ENCODE measurements at places on chromosomes 7 and 10. TPM values are rescaled to one million over a fixed set of nuclear protein-coding genes. Genes with fewer than 3 reads are reported as not detected.

The AIFM2 gene
- total RNA-seq, result 3.2 TPM

The PNLIPRP2 gene
- not detected for total RNA-seq

The ARF5 gene
- 256 TPM for total RNA-seq

The ST8SIA6 gene
- total RNA-seq, result not detected

The C10orf95 gene
- not detected for total RNA-seq

The COL13A1 gene
- 5.7 TPM for total RNA-seq

The UBE2D1 gene
- 24.3 TPM for total RNA-seq

The TWIST1 gene
- 24.0 TPM for total RNA-seq

The SCART1 gene
- total RNA-seq, result 0.20 TPM

The INA gene
- total RNA-seq, result not detected

DNA sequence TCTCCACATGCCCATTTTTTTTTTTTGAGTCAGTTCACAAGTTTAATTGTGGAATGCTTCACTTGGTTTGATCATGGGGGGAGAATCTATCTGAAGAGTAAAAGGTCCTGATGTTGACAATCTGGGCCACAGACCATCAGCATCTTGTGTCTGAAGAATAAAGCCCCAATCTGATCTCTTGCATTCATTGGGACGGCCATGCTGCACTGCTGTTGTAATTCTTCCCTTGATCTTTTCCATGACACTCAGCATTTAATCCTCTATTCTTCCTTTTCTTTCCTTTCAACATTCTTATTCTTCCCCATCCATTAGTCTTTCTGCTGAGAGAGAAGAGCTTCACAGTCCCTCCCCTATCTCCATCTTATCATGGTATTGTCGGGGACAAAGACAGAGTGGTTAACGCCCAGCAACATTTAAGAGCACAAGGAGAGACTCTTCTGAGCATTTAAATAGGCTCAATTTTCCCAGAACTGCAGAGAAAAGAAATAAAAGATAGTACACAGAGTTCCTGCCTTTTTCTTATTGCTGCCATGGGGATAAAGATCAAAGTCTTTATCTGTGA lies 1157.3 kb downstream of the SORCS3 start:
- no peak for DNase-seq

DNA sequence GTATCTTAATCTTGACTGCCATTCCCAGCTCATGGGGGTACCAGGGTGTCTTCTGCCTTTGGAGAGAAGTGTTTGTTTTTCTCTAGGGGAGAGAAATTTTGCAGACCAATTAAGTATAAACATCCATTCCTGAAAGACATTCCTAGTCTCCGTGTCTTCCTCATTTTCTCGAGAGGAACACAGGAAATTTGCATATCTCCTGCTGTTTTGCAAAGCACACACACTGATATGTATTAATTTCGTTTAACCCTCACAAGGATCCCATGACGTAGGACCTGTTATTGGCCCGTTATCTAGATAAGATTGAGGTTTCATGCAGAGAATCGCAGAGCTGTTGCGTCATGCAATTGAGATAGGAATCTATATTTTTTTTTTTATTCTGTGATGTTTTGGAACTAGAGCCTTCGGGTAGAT lies 944 bp downstream of the RHBDD2 start:
- peak; percentile 40 for DNase-seq

DNA sequence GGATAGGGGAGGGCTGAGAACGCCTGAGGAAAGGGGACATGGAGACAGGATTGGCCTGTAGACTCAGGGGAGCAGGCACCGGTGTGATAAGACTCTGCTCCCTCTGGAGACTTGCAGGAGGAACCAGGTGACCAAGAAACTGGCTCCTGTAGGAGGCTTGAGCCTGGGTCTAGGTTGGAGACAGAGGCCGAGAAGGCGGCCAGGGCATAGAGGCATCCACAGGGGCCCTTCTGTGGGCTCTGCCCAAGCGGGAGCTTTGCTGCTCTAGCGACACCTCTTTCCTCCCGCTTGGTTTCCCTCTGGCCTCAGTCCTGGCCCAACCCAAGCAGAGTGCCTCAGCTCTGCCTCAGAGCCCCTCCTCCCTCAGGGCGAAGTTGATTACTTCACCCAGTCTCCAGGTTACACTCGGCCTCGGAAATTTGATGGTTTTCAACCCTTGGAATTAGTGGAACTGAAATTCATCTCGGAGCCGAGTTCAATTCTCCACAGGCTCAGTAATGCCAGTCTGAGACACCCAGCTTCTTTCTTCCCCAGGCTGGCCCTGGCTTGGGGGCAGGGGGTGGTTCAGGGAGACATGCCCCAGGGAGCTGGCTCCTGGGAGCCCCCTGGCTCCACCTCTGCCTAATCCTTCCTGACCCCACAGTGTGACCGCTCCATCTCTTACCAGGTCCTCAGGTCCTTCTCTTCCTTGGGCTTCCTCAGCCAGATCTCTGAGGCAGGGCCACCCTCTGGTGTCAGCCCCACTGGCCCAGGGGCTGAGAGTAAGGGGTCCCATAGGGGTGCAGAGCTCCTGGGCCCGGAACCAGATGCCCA lies 60.4 kb downstream of the PAX2 start:
- DNase-seq, result no peak

- no peak for DNase-seq
Measured at GRCh38 chr7:128194533-128195282, 46.4 kb upstream of the LEP start.

- DNase-seq, result no peak
Measured at GRCh38 chr7:72265071-72265904, 146.8 kb downstream of the CALN1 start.

DNA sequence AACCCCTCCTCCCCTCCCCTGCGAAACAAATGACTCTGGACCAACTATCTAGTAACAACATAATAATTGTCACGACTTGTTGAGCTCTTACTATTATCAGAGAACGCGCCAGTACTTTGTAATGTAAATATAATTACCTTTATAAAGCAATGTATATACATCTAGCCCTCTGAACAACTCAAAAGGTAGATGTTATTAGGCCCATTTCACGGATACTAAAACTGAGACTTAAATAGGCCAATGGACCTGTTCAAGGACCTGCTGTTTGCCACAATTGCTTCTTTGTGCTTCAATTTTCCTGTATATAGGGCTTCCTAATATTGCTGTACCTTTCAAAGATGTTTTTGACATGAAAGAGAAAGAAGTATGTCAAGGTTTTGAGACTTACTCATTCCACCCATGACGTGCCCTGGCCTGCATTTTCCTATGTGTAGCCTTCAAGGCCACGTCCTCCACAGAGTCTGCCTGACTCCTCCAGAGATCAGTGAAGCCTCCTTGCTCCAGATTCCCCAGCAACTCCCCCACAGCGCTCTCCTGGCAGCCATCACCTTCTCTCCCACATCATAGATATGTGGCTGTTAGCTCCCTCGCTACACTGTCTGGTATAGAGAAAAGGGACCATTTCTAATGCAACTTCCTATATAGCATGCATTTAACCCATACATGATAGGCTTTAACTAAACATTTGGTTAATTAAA lies 156.6 kb downstream of the SKIDA1 start:
- no peak for DNase-seq

- peak; percentile 78 for DNase-seq
Measured at GRCh38 chr10:72846238-72846637, 47.3 kb upstream of the OIT3 start.

GRCh38 chr7:22120391-22121053 lies 174.8 kb upstream of the CDCA7L start:
- no peak for DNase-seq

DNA sequence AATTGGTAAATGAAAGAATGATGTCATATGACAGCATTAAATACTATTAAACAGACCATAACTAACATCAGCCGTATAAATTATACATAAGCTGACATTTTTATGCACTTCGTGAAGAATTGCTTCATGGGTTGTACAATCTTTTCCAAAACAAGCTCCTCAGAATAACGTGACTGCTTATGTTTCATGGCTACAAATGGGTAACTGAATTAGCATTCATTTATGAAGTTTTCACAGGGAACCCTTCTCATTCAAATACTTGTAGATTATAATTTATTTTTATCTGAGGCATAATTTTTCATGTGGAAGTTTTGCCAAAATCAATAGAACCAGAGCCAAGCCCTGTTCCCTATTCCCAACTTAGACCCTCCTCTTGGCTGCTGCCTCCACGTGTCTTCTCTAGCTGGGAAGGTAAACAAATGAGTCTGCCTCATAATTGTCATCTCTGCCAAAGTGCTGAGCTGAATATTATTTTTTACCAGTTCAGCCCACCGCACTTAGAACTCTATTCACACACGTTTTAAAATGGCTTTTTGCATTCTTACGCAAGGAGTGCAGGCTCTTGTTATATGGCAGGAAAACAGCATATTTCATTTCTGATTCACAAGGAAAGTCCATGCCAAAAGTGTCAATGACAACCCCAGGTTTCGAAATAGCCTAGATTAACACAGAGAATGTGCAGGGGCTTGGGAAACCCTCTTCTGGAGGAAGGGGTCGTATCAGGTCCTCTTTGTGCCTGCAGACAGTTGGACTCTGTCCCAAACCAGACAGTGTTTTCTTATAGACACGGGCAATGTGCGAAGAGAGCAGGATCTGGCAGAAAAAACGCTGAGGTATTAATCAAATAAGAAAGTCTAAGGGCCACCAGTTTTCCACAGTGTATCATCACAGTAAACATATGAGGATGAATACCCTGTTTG lies 370.7 kb upstream of the MGMT start:
- peak; percentile 12 for DNase-seq

GRCh38 chr10:53490553-53490952 lies 718.0 kb upstream of the MBL2 start:
- no peak for DNase-seq

- DNase-seq, result no peak
Measured at GRCh38 chr7:22833957-22834356, 11.3 kb upstream of the TOMM7 start.

GRCh38 chr7:45969940-45970339 lies 48.9 kb upstream of the IGFBP3 start:
- no peak for DNase-seq

- no peak for DNase-seq
Measured at GRCh38 chr10:52129410-52130178, 184.5 kb upstream of the DKK1 start.

GRCh38 chr7:100342765-100343164 lies 15.2 kb upstream of the PILRB start:
- DNase-seq, result no peak

- DNase-seq, result peak; percentile 94
Measured at GRCh38 chr7:92751902-92752901, 84.2 kb downstream of the CDK6 start.

DNA sequence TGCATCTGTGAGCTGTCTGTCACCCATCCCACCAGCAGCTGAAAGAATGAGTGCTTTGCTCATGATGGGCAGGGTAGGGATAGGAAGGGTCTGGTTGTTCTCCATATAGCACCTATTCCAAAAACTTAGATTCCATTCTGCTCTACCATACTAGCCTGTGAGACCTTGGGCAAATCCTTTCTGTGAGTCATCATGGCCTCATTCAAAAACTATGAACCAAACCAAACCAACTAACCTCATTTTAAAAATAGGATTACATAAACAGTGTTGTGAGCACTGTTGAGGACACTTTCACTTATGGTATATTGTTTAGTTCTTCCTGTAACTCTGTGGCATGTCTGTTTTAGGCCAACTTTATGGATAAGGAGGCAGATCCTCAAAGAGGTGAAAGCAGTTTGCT lies 30.9 kb upstream of the STEAP4 start:
- peak; percentile 56 for DNase-seq

DNA sequence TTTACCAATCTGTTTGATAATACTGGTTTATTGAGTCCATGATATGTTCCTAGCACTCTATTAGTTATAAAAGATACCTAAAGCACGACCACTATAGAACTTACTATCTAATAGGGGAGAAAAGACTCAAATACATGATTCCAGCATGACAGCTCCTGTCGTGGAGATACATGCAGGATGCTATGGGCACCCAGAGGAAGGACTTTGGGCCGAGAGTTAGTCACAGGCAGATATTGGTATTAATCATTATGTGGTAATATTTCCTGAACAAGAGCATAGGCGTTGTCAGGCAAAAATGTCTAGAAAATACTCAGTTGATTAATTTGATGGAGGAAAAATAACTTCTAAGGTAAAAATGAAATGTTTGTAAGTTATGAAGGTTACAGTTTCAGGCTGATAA lies 31.8 kb downstream of the CNNM2 start:
- DNase-seq, result no peak

- DNase-seq, result peak; percentile 9
Measured at GRCh38 chr10:21519397-21519933, 6.0 kb downstream of the SKIDA1 start.

- DNase-seq, result no peak
Measured at GRCh38 chr7:55344840-55345239, 20.3 kb upstream of the LANCL2 start.

DNA sequence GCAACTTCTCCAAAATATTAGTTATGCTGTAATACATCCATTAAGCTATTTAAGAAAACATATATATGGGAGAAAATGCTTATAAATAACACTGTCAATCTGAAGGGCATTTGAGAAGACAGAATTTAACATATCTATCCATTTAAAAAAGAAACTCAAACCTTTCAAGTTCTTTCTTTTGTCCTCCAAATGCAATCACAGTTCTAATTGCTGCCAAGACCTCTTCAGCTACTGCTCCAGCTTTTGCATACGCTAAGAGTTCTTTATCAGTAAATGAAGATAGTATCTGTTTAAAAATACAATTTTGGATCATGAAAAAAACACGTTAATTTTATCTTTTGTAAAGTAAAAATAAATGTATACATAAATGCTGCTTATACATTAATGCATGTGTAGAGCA lies 39.6 kb downstream of the ABCB1 start:
- DNase-seq, result no peak

DNA sequence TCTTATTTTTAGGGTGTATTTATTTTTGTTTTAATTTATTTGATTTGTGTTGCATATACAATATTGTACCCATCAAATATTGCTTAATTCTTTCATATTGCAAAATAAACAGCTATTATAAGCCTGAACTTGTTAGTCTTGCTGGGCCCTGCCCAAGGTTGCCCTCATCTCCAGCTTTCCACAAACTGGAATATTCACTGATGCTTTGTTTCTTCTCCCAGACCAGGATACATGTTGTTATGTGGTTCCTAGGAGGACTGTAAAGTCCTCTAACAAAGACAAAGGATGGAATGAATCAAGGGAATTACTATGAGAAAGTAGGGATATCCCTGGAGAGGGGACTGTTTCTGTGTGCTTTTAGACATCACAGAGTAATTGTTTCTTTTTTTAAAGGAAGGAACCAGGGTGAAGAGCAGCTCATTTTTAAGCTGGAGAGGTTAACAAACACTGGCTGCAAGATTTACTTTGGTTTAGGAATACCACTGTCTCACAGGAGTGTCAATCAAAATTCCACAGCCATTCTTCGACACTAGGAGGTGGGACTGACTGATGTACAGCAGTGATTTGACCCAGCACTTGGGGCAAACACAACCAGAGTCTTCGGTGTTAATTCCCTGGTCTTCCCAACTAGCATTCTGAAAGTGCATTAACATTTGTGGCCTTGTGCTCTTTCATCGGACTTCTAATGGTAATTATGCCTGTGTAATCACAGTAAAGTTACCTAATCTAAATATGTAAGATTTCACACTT lies 14.8 kb upstream of the CD36 start:
- DNase-seq, result peak; percentile 49

DNA sequence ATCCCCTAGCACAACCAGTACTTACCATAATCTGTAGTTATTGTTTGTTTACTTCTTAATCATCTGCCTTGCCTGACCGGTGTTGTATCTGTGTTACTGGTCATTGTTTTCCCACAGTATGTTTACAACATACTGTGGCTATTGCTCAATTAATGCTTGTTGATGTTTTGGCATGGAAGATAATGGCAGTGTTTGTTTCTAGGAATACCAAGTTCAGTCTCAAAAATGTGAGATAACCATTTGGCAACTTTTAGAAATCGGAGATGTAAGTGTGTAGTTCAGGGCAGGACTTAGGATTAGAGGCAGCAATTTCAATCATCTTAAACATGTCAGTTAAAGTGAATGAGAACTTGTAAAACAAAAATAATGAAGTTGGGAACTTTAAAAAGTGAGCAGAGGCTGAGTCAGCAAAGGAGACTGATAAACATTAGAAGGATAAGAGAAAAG lies 8.2 kb downstream of the MINDY3 start:
- no peak for DNase-seq

All from M059J (cell line).